ENCODE measurements at places on chromosomes 6 and 20.

DNA sequence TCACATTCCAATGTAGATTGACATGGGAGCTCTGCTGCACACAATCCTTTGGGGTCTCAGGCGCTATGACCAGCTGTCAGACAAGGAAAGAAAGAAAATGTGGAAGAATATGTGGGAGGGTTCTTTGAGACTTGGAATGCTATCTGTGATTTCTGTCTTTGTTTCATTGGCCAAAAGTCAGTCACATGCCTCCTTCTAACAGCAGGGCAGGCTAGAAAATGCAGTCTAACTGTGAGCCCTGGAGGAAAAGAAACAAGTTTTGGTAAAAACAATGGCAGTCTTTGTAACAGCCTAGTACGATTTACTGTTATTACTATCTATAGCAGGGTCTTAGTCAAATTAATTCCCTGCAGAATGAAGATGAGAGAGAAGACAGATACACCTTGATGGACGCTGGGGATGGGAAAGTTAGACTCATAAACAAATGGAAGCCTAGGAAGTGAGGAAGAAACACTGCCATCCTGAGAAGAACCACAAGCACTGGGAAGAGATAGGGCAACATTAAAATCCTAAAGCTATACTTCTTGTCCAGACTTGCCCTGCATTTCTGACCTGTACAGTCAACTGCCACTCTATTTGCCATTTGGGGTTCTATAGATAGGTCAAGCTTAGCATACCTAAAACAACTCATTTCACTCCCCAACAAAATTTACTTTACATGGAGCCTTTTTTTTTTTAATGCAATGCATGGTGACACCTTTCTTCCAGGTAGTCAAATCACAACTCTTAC lies 833.0 kb downstream of the KIF16B start:
- no peak for DNase-seq

DNA sequence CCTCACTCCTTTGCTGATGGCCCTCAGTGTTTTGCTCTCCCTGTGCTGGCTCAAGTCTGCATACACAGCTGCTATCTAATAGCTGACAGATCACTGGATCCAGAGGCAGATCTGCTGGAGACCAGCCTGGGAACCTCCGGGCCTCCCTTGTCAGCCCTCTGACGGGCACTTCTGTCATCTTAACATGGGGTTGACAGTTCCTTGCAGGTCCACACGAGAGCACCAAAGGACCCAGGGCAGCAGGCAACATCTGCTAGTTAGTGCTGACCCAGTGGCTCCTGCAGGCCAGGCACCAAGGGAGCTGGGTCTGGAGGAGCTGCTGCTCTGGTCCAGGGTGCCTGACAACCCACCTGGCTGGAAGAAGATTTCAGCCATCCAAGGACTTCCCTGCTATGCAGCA lies 208.1 kb downstream of the UST start:
- DNase-seq: no peak

- peak; percentile 92 for DNase-seq
Observed at GRCh38 chr6:55040102-55040848, 134.0 kb upstream of the HCRTR2 start.

DNA sequence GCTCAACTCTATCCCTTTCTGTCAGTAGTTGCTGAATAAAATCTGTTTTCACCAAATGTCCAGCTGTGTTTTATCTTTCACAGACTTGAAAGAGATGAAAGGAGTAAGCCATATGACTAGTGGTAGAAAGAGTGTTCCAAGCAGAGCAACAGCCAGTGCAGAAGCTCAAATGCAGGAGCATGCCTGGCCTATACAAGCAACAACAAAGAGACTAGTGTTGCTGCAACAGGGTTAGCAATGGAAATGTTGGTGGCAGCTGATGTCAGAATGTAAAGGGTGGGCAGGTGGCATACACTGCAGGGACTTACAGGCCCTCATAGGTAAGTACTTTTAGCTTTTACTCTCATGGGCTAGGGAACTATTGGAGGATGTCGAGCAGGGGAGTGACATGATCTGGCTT lies 5.2 kb upstream of the HINT3 start:
- DNase-seq: no peak

DNA sequence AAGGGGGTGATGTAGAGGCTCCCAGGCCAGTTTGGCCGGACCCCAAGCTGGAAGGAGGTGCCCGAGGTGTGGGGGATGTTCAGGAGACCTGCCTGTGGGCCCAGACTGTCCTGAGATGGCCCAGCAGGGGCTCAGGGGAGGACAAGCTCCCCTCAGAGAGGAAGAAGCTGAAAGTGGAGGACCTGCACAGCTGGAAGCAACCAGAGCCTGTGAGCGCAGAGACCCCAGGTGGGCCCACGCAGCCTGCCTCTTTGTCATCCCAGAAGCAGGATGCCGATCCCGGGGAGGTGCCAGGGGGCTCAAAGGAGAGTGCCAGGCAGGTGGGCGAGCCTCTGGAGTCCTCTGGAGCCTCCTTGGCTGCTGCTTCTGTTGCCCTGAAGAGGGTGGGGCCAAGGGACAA lies 29.7 kb downstream of the ZNF831 start:
- DNase-seq: no peak

DNA sequence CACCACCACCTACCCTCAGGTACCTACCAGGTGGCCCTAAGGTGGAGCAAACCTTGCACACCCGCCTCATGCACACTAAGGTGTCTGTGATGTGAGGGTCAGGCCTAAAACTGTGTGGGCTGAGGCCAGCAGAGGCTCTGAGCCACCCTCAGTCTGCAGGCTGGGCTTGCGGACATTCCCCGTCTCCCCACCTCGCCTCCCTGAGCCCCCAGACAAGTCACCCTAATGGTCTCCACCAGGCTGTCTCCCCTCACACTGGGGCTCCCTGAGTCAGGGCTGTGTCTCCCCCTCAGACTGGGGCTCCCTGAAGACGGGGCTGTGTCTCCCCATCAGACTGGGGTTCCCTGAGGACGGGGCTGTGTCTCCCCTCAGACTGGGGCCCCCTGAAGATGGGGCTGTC lies 12.5 kb downstream of the PRPH2 start:
- no peak for DNase-seq

DNA sequence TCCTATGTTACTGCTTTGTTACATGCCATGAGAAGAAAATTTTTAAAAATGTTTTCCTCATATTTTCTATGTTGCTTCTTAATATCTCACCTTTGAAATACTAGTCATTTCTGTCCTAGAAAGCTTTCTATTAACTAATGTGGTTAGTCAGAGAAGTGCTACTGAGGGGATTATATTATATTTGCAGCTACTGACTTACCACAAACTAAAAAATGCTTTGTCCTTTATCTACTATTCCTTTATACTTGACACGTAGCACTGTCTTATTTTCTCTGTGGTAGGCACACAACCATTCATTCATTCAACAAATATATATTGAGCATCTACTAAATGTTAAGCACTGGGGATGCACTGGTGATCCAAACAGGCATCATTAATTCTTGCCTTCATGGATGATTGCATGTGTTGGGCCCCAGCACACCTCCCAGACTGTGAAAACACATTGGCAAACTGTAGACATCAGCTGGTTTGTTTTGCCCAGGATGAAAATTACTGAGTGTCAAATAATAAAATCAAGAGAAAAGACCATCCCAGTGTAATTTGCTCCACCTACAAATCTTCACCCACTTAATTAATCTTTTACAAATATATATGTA lies 10.7 kb upstream of the MLIP start:
- no peak for DNase-seq

DNA sequence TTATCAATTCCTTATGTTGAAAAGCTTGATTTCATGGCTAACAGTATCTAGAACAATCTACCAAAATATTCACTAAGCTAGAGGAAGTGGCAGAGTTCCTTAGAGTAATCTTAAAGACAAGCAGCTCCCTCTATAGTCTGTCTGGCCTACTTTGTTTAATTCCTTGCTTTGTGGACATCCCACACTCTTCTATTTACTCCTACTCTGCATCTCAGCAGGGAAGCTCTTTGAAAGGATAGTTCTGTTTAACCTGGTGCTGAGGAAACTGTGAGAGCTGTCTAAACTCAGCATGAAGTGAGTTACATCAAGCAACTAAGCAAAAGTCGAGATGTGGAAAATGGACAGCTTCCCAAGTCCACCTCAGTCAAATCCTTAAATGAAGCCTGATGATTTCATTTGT lies 4.3 kb downstream of the REV3L start:
- DNase-seq: peak; percentile 77

GRCh38 chr6:47859175-47859574 lies 77.3 kb downstream of the OPN5 start:
- no peak for DNase-seq

GRCh38 chr6:128731249-128732165 lies 151.4 kb upstream of the LAMA2 start:
- DNase-seq: peak; percentile 5

DNA sequence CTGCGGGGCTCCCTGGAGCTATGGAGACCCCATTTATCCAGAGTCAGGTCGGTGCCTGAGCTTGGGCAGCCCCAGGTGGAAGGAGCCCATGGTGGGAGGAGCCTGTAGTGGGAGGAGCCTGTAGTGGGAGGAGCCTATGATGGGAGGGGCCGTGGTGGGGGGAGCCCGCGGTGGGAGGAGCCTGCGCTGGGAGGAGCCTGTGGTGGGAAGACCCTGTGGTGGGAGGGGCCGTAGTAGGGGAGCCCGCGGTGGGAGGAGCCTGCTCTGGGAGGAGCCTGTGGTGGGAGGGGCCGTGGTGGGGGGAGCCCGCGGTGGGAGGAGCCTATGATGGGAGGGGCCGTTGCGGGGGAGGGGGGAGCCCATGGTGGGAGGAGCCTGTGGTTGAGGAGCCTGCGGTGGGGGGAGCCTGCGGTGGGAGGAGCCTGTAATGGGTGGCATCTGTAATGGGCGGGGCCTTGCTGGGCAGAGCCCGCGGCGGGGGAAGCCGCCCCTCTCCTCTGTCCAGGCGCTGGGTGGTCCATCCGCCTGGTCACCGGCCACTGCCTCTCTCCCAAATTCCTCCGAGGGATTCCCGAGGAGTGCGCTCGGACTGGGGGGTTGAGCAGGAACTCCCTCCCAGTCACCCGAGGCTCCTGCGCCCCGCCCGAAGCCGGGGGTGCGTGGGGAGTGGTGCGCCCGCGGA lies 567 bp upstream of the FNDC11 start:
- DNase-seq: peak; percentile 67

DNA sequence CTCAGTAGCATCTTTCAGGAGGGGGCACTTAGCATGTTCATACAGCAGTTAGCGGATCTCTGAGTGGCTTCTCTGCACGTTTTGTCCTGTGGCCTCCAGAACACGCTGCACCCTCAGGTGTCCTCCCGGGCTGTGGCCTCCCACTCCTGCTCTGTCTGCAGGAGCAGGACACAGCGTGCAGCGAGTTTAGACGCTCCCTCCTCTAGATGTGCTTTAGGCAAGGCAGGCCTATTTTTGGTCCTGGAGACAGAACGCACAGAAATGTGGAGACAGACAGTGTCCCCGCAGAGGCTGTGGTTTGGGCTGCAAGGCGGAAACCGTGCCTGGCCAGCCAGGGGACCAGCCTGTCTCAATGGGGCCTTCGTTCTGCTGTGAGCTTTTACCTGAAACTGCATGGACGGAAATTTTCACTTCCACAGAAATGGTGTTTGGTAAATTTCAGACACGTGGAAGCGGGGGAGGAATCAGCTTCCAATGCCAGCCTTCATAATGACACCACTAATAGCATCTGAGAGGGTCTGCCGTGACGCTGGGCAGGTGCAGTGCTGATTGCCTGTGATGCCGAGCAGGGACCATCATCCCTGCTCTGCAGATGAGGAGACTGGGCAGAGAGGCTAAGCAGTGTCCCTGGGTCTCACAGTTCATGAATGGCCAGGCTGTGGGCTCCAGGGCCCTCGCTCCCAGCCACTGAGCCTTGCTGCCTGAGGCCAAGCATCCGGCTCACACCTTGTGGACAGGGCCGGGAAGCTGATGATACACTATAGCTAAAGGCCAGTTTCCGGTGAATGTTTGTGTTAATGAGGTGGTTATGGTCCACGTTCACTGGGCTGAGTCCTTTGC lies 120.9 kb downstream of the SYCP2 start:
- DNase-seq: no peak

GRCh38 chr20:51541189-51542032 lies 1.1 kb downstream of the NFATC2 start:
- peak; percentile 85 for DNase-seq

DNA sequence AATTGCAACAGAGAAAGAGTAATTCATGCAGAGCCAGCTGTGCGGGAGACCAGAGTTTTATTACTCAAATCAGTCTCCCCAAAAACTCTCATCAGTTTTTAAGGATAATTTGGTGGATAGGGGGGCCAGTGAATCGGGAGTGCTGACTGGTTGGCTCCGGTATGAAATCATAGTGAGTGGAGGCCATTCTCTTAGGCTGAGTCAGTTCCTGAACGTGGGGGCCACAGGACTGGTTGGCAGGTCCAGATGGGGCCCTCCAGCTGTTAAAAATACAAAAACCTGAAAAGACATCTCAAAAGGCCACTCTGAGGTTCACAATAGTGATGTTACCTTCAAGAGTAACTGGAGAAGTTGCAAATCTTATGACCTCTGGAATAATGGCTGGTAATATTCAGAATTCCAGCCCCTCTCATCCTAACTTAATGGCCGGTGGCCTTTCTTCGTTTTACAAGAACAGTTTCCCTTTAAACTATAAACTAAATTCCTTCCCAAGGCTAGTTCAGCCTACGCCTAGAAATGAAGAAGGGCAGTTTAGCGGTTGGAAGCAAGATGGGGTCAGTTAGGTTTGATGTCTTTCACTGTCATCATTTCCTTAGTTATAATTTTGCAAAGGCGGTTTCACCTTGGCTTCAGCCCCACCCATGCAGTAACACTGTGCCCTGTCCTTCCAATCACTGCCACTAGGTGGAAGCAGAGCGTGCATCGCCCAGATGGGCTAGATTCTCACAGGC lies 6.8 kb upstream of the MICA start:
- DNase-seq: peak; percentile 71

DNA sequence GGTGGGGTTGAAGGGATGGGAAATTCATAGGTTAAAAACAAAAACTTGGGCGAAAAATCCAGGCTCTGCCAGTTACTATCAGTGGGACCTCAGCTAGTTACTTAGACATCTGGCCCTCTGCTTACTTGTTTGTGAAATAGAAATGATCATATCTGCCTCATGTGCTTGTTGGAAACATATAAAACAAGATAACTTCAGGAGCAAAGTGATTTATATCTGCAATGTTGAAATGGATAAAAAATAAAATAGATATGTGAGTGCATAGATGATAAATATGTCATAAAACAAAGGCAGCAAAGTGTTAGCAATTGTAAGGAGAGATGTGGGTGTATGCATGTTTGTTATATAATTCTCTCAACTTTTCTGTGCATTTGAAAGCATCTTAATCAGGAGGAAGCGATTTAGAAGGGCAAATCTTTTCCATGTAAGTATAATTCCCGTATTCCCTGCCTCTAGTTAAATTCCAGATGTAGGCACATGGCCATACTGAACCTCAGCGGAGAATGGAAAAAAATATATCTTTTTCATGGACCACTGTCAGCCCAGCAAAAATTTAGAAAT lies 579.0 kb upstream of the FLRT3 start:
- DNase-seq: no peak

GRCh38 chr20:36084897-36085613 lies 69.5 kb upstream of the EPB41L1 start:
- peak; percentile 73 for DNase-seq

- DNase-seq: no peak
Observed at GRCh38 chr20:34240121-34240520, 1.1 kb upstream of the ASIP start.

DNA sequence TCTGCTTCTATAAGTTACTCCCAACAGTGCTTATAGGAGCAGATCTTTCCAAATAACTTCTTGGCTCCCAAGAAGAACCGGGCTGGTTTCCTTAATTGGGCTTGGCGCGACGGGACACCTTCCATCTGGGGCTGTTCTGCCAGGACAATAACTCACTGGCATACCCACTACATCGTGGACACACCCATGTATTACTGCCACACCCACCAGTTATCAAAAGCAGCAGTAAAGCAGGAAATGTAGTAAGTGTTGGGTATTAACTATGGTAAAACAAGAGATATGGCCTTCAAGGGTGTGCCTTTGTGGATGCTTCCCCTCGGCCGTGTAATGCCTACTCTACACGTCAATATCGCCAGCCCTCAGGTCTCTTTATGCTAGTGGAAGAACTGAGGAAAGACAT lies 24.7 kb downstream of the CNKSR3 start:
- DNase-seq: no peak

Data from MV-4-11 (cell line).